ENCODE measurements at places on chromosomes 12 and 14.

- no peak for DNase-seq
Observed at GRCh38 chr14:94575730-94576585, 5.3 kb upstream of the SERPINA5 start.

DNA sequence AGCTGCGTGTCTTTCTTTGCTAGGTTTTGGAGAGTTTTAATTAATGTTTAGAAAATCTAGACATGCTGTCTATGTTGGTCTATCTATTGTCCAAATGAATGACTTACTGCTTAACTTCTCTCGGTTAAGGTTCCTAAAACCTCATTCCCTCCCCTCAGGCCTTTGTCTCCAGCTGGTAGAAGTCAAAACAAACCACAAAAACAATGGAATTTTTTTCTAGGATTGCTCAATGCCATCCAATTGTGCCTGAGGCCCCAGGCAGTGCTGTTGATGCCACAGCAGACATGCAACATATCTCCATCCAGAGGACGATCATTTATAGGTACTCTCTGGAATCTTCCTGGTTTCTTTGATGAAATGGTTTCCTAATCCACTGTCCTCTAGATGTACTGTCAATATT lies 448.2 kb upstream of the TBX3 start:
- no peak for DNase-seq

GRCh38 chr12:130754234-130754901 lies 38.3 kb upstream of the RIMBP2 start:
- no peak for DNase-seq

DNA sequence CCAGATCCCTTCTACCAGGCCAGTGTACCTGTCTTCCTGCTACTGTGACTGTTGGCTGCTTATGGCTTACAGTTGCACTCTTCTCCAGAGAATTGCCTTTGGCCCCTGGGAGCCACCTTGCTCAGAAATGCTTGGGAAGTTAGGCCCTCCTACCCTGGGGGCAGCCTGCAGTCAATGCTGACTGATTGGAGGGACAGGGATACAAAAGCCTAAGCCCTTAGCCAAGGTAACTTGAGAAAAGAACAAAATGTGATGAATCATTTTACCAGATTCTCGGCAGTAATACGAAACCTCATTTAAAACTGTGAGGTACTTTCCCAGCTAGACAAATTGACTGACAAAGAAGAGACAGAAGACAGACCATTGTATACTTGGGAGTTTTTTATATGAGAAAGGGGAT lies 47.3 kb downstream of the PTCSC3 start:
- no peak for DNase-seq

- no peak for DNase-seq
Observed at GRCh38 chr14:37901978-37902377, 305.7 kb upstream of the SSTR1 start.

DNA sequence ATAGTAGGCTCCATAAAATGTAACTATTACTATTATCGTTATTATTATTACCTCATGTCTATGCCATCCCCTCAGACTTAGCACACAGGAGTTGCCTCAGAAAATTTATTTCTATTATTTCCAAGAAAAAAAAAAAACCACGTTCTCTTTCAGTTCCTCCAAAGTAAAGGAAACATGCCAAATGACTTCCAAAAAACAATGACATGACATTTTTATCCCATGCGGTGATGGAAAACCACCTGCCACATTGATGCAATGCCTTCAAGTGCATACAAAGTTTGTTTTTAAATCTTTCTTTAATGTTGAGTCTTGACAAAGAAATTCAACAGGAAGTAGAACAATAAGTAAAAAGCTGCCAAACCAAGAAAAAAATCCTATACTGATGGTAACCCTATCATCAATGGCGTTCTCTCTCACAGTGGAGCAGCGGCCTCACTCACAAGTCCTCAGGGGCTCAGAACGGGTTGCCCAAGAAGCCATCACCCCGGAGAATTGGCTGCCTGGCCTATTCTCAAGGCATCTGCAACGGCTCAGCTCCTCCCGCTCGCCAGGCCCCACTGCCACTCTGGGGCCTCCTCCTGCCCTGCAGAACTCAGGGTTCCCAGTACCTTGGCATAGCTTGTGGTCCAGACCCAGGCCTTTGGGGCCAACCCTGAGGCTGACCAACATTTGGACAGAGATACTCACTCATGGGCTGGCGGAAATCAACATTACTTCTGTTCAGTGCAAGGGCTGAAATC lies 51.9 kb downstream of the SERPINA3 start:
- DNase-seq, result no peak

- peak; percentile 39 for DNase-seq
Observed at GRCh38 chr12:11650286-11651281, 1.1 kb downstream of the ETV6 start.

DNA sequence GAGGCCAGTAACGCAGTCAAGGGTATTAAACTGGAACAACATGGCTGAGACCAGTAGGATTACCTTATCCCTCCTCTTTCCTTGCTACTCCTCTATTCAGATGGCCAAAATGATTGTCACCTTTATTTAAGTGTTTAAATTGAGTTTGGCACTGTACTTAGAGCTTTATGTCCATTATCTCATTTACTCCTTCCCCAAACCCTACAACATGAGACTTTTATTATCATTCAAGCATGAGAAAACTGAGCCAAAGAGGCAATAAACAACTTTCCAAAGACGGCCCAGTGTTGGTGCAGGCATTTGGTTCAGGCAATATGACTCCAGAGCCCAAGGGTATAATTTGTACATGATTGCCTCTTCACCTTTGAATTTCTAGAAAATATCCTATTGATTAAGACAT lies 370.9 kb upstream of the KITLG start:
- DNase-seq, result no peak

Measured in CD4-positive, alpha-beta T cell treated with Interleukin-4 for 4 hours (primary cell).